Heart right ventricle (tissue), 16 donors: ENCODE measurements at places on chromosomes 16 and 17. TPM values are rescaled to one million over a fixed set of nuclear protein-coding genes. Genes with fewer than 3 reads are reported as not detected.

- peaks cover 70% of the 10 kb centered on the region for H3K4me1 ChIP-seq
- no peak for DNase-seq
- H3K4me3 ChIP-seq: peak overlapping the region; percentile 58
- H3K27ac ChIP-seq: no peak overlapping the region
- H3K27me3 ChIP-seq: no peaks in the 10 kb centered on the region
- H3K36me3 ChIP-seq: no peaks in the 10 kb centered on the region
These were observed 772 bp upstream of the SAMD14 start for GRCh38 chr17:50130559-50131305.

- peaks cover 10% of the 10 kb centered on the region for H3K27me3 ChIP-seq
- no peak for DNase-seq
- no peak overlapping the region for H3K27ac ChIP-seq
- H3K36me3 ChIP-seq: no peaks in the 10 kb centered on the region
These were observed 3.8 kb downstream of the GJC1 start for GRCh38 chr17:44826123-44826790.

- H3K4me1 ChIP-seq: no peaks in the 10 kb centered on the region
- H3K27me3 ChIP-seq: peaks cover 4% of the 10 kb centered on the region
- no peak overlapping the region for H3K27ac ChIP-seq
- H3K36me3 ChIP-seq: no peaks in the 10 kb centered on the region
These were observed 169.3 kb downstream of the RBFOX3 start for GRCh38 chr17:79441356-79442160.

The THUMPD1 gene
- 14.2 TPM for polyA plus RNA-seq

DNA sequence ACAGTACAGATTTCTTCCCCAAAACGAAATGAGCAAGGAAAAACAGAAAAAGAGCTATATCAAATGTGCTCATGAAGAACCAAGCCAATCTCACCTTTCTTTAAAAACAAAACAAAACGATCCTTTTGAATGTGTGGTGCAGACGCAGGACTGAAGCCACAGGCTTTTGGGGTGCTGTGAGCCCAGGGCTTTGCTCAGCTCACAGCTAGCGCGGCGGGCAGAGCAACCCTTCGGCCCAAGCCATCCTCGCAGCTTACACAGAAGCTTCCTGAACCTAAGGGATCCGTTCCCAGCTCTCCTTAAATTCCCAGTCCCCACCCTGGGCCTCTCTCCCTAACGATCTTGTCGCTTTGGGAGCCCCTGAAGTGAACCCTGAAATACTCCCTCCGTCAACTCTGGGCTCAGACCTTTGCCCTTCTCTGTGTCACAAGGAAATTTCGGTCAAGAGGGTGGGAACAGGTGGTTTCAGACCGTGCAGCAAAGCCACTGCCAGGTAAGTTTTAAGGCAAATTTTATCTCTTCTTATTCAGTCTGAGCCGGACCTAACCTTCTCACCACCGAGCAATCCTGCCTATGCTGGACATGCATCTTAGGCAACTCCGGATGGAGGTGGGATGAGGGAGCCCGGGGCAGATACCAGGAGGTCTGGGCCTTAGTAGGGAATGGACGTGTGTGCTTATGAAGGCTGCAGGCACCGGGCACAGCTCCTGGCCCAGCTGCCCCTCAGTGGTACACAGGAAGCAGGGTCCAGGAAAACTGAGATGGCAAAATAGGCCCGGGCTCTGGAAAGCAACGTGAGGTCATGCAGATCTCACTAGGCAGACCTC, 52.0 kb downstream of the COTL1 start:
- no peak overlapping the region for H3K27ac ChIP-seq
- H3K4me3 ChIP-seq: no peak overlapping the region
- no peak for DNase-seq
- no peaks in the 10 kb centered on the region for H3K36me3 ChIP-seq
- H3K4me1 ChIP-seq: no peaks in the 10 kb centered on the region
- no peaks in the 10 kb centered on the region for H3K27me3 ChIP-seq

The SYT17 gene
- 0.41 TPM for polyA plus RNA-seq

GRCh38 chr16:54281535-54282201, 4.9 kb downstream of the IRX3 start:
- H3K27me3 ChIP-seq: peaks cover 19% of the 10 kb centered on the region
- no peak overlapping the region for H3K4me3 ChIP-seq
- no peak overlapping the region for H3K27ac ChIP-seq
- DNase-seq: no peak

- H3K36me3 ChIP-seq: no peaks in the 10 kb centered on the region
- no peaks in the 10 kb centered on the region for H3K4me1 ChIP-seq
- H3K27me3 ChIP-seq: no peaks in the 10 kb centered on the region
- H3K4me3 ChIP-seq: no peak overlapping the region
- H3K27ac ChIP-seq: no peak overlapping the region
These were observed 365.4 kb downstream of the XYLT1 start for GRCh38 chr16:17105239-17105797.

DNA sequence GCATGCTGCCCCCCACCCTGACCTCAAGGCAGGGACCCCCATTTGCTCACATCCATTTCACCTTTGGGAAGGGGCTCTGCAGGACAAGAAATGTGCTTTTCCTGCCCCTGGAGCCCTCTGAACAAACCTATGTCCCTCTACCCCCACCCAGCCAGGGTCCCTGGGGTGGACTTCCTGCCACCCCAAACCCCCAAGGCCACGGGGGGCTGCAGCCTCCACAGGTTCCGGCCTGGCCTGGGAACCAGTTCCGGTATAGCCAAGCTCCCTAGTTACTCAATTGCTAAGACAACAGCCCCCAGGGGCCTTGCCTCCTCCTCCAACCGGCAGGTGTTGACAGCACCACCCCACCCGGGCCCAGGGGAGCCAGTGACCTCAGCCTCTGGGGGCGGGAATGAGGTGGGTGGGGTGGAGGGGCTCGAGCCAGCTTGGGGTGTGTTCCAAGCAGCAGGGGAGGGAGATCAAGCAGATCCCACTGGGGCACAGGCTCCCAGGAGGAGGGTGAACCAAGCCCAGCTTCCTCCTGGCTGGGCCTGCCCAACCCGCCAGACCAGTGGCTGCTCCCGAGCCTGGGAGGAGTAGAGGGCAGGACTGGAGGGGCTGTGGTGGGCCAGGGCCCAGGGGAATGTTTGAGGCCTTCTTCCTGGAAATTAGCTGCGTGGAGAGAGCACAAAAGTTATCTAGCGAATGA, 6.6 kb downstream of the PNMT start:
- no peak overlapping the region for H3K4me3 ChIP-seq
- DNase-seq: peak; percentile 72
- H3K4me1 ChIP-seq: peaks cover 47% of the 10 kb centered on the region
- peaks cover under 1% of the 10 kb centered on the region for H3K27me3 ChIP-seq
- H3K27ac ChIP-seq: peak overlapping the region; percentile 95

The SPATA32 gene
- not detected for polyA plus RNA-seq

GRCh38 chr16:15798671-15799070, 58.2 kb downstream of the MYH11 start:
- H3K27me3 ChIP-seq: no peaks in the 10 kb centered on the region
- no peaks in the 10 kb centered on the region for H3K36me3 ChIP-seq
- H3K27ac ChIP-seq: no peak overlapping the region
- no peak for DNase-seq
- peaks cover 3% of the 10 kb centered on the region for H3K4me1 ChIP-seq

DNA sequence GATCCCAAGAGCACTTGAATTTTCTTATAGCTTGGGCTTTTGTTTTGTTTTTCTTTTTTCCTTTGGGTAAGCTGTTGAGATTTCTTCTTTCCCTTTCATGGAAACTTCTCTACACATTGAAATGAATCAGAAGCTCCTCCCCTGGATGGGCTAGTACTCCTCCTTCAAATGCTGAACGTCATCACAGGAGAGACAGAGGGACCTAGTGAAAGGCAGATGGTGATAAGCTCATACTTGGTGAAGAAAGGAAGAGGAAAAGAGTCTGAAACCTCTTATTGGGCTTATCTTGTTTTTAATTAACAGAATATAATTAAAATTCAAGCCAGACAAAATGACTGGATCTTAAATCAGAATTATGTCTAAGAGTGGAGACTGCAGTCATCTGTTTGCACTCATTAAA, 147.3 kb downstream of the SNX11 start:
- H3K36me3 ChIP-seq: no peaks in the 10 kb centered on the region
- H3K27me3 ChIP-seq: peaks cover 35% of the 10 kb centered on the region
- H3K27ac ChIP-seq: no peak overlapping the region
- H3K4me1 ChIP-seq: no peaks in the 10 kb centered on the region
- no peak overlapping the region for H3K4me3 ChIP-seq

The TEX14 gene
- 0.88 TPM for polyA plus RNA-seq

- H3K4me1 ChIP-seq: peaks cover 50% of the 10 kb centered on the region
- no peak overlapping the region for H3K4me3 ChIP-seq
- no peak overlapping the region for H3K27ac ChIP-seq
- no peak for DNase-seq
- no peaks in the 10 kb centered on the region for H3K27me3 ChIP-seq
- H3K36me3 ChIP-seq: no peaks in the 10 kb centered on the region
These were observed 18.7 kb upstream of the CYB5B start for GRCh38 chr16:69405757-69406156.

The TM4SF5 gene
- not detected for polyA plus RNA-seq

The NOMO2 gene
- polyA plus RNA-seq: 106 TPM

The RASL10B gene
- 6.9 TPM for polyA plus RNA-seq

The CD300A gene
- polyA plus RNA-seq: 0.95 TPM

DNA sequence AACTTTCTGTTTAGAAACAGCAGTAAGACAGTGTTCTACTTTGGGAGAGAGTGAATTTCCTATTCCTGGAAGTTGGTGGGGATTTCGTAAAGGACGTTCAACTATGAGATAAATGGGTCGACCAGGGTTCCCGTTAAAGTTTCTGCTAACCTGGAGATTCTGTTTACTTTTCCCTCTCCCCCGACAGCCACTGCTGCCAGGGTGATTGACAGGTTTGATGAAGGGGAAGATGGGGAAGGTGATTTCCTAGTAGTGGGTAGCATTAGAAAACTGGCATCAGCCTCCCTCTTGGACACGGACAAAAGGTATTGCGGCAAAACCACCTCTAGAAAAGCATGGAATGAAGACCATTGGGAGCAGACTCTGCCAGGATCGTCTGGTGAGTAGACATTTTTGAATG, 1.3 kb downstream of the AATF start:
- H3K27me3 ChIP-seq: peaks cover 2% of the 10 kb centered on the region
- peaks cover 49% of the 10 kb centered on the region for H3K36me3 ChIP-seq

- DNase-seq: no peak
- H3K27ac ChIP-seq: no peak overlapping the region
- H3K4me1 ChIP-seq: no peaks in the 10 kb centered on the region
- no peak overlapping the region for H3K4me3 ChIP-seq
- H3K27me3 ChIP-seq: no peaks in the 10 kb centered on the region
These were observed 127.0 kb upstream of the NLRP1 start for GRCh38 chr17:5711344-5711743.

The MYH8 gene
- polyA plus RNA-seq: not detected

The RNF43 gene
- 0.86 TPM for polyA plus RNA-seq
